M059J (cell line): ENCODE measurements at places on chromosomes 13 and 19.
A peak's percentile ranks its signal among the peaks of the same experiment; 100 is the strongest.

GRCh38 chr13:72686766-72687165 lies 40.7 kb downstream of the MZT1 start:
- DNase-seq = no peak

GRCh38 chr19:54141356-54141755 lies 3.8 kb downstream of the CNOT3 start:
- DNase-seq = no peak

DNA sequence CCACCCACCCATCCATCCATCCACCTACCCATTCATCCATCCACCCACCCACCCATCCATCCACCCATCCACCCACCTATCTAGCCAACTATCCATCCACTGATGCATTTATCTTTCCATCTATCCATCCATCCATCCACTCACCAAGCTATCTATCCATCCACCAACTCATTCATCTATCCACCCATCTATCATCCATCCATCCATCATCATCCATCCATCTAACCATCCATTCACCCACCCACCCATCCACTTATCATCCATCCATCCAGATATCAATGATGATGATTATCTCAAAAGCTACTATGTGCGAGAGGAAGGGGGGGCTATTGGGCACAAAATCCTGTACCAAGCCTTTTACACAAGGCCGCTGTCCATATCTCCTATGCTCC lies 5.5 kb downstream of the YIF1B start:
- no peak for DNase-seq

- DNase-seq = peak; percentile 51
Observed at GRCh38 chr13:87671031-87671752, at the start of gene SLITRK5. Gene SLITRK5, plus strand, starts transcription at chr13:87671371. Its CDS starts 4,018 bp downstream, at chr13:87675389.

DNA sequence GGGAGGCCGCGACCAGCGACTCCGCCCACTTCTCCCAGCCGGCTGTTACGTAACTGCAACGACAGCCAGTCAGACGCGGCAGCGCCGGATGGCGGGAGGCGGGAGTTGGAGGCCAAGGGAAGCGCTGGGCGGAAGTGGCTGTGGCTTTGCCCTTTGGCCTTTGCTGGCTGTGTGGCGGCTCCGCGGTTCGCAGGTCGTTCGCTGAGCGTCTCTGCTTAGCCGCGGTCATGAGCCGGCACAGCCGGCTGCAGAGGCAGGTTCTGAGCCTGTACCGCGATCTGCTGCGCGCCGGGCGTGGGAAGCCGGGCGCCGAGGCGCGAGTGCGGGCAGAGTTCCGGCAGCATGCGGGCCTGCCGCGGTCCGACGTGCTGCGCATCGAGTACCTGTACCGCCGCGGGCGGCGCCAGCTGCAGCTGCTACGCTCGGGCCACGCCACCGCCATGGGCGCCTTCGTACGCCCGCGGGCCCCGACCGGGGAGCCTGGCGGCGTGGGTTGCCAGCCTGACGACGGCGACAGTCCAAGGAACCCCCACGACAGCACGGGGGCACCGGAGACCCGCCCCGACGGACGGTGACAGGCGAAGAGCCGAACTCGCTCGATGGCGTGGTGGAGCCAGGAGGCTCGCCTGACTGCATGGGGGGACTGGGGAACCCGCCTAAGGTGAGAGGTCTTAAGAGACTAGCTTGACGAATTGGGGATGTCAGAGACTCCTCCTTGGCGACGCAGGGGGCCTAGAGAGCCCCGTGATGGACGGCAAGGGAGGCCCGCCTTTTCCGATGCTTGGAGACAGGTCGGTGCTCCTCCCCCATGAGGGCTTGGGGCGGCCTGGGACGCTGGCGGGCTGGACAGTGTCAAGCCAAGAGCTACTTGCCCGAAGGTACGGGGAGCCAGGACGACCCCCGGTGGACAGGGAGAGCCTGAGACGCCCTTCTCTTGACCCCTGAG lies at the start of gene SDHAF1:
TSS of gene SDHAF1 (plus strand) at position 141 of the 946 bp plus-strand sequence. CDS start at position 228, 87 bp downstream.
- peak; percentile 95 for DNase-seq
